ENCODE measurements at places on chromosomes 3 and 15. TPM values are rescaled to one million over a fixed set of nuclear protein-coding genes. Genes with fewer than 3 reads are reported as not detected.

RAD51 gene
- total RNA-seq: 0.64 TPM

DNA sequence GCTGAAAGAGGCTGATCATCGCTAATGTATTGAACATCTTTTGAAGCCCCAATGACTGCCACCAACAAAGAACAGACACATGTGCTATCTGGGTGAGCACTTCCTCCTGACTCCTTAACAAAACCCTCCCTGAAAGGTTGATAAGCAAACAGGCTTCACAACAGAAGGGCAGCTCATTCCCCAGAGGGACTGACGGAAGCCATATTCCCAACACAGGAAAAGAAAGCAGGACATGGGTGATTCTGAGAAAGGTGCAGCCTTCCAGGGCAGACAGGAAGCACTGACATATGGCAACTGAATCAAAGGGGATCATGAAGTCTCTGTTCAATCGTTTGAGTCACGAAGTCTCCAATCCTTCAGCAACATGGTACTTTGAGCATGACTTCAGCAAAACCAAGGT is 929.0 kb downstream of the MCTP2 start:
- no peak for DNase-seq

DNA sequence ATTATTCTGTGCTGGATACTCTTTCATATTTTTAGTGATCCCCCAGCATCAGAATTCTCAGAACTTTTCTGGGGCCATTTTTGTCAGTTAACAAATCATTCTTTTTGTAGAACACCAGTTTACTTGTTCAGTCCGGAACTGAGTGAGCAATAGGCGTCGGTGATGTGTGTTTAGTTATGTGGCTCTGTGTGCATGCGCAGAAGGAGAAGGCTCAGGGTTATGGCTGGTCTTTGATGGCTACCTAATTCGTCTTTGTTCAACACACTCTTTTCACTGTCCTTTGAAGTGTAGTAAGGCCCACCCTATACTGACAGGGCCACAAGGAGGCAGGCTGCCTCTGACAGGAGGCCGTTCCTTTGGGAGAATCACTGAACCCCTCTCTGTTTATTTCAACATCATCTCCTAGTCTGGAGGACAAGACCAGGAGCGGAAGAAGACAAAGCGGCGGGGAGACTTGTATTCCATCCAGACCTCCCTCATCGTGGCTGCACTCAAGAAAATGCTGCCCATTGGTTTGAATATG is 158.2 kb upstream of the CHRM5 start:
- DNase-seq: no peak

SLCO2A1 gene
- total RNA-seq: not detected

DNAH12 gene
- not detected for total RNA-seq

DNA sequence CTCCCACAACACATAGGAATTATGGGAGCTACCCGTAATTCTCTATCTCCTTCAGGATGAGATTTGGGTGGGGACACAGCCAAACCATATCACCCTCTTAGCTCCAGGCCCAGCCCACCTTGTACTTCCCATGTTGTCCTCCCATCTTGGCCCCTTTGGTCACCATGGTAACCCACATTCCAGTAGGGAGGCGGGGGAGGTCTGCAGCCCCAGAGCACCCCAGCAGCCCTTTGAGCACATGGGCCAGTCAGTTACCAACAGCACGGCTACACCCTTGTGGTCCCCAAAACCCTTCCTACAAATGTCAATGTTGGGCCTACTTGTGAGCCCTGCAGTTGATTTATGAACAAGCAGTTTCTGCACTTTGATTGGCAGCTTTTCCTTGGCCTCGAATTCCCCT is 84.5 kb downstream of the LRRK1 start:
- DNase-seq: no peak

IRAK2 gene
- total RNA-seq: 1.6 TPM

GRCh38 chr3:177420651-177421480 is 223.6 kb upstream of the TBL1XR1 start:
- no peak for DNase-seq

- DNase-seq: peak; percentile 46
Observed at GRCh38 chr3:56702490-56703315, 19.6 kb upstream of the TASOR start.

GRCh38 chr3:14305324-14305723 is 97.1 kb upstream of the SLC6A6 start:
- DNase-seq: no peak

CCR9 gene
- total RNA-seq: 6.5 TPM

DNA sequence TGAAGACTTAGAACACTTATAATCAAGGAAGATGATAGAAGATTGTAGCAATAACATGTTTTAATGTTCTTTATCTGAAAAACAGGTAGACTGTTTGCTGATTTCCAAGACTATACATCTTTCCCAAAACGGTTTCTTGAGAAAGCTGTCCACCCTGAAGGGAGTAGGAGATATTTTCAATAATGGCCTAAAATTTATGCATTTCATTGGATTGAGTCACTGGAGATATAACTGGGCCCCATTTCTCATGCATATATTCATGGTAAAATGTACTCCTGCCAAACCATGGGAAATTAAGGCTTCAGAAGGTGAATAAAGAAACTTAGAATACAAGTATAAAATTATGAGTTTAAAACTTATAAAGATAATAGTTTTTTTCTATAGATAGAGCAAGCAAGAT is 143.9 kb downstream of the LSAMP start:
- DNase-seq: no peak

CD96 gene
- 194 TPM for total RNA-seq

P2RY14 gene
- not detected for total RNA-seq

DNA sequence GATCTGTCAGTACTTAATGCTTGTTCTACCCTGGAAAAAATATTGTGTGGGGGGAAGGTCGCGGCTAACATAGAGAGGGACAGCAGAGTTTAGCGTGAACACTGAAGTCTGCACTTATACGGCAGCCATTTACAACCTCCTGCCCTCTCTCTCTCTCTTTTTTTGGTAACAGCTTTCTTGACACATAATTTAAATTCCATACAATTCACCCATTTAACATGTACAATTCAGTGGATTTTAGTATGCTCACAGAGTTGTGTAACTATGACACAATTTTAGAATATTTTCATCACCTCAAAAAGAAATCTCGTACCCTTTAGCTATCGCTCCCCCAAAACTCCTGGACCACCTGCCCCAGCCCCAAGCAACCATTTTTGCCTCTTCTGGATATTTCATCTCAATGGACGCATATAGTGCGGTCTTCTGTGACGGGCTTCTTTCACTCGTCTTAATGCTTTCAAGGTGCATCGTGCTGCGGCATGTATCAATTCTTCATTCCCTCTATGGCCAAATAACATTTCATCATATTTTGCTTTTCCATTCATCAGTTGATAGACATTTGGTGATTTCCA is 141.8 kb downstream of the XXYLT1 start:
- no peak for DNase-seq

PRR20G gene
- not detected for total RNA-seq

ZBTB47 gene
- 0.80 TPM for total RNA-seq

DNA sequence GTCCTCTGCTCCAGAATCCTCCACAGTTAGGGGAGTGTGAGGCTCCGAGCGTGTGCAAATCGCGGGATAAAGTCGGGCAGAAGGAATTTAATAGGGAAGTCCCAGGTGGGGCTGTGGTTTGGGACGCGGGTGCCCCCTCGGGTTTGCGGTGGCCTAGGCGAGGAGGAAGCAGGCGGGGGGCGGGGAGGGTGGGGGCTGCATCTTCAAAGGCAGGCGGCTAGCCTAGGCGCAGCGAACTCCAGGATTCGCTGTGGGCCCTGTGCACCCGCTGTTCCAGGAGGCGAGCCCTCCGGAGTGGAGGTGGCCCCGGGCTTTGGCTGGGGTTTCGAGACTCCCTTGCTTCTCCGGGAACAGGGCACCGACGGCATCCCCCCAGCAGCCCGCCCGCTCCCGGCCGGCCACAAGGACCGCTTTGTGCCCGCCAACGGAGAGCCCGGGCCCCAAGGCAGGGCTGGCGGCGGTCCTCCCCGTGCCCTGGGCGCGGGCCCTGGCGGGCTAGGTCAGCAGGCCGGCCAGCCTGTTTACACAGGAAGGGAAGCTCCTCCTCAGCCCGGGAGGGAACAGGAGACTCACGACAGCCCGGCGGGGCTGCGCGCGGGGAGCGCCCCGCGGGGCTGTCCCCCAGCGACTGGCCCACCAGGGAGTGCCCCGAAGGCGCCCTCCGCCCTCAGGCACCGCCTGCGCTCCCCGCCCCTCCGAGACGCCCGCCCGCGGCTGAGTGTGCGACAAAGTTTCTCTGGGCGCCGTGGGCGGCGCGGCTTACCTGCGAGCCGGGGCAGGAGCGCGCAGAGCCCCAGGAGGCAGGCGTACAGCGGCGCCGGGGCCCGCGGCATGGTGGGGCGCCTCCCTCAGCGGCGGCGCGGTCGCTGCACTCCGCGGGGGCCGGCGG is 753 bp downstream of the ITGB5 start:
- peak; percentile 47 for DNase-seq

GRCh38 chr3:161508852-161509477 is 12.4 kb downstream of the OTOL1 start:
- DNase-seq: no peak

LSAMP gene
- not detected for total RNA-seq

DNA sequence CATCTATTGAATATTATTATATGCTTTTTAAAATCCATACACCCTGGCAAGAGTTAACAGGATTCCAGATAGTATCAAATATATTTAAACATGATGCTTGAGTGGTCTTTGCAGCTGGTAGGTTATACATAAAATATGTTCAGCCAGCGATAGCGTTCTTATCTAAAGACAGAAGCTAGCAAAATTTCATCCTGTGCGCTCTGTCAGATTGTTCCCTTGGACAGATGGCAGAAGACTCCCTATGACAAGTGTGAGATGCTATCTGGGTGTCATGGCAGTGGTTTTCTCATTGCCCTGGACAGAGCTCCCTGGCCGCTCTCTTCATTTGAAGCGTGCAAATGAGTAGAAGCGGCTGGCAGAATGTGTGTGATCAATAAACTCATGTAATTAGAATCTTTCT is 175.2 kb upstream of the SOX14 start:
- DNase-seq: no peak

DNA sequence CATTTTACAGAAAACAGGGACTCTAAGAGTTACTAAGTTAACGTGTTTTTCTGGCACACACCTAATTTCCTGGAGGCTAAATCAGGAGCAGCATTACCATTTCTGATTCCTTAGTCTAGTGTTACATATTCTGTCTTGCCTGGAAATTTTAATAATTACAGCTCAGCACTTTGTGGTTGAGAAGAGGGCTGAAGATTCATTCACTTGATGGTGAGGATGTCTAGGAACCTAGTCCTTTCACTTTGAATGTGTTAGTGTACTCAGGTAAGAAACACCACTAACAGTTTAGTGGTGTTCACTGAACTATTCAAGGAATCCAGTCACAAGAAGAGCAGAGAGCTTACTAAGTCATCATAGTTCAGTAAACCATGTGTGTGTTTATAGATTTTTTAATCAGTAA is 102.8 kb downstream of the STT3B start:
- no peak for DNase-seq

GRCh38 chr3:21310161-21310560 is 440.8 kb downstream of the ZNF385D start:
- DNase-seq: no peak

MYL3 gene
- not detected for total RNA-seq

DNA sequence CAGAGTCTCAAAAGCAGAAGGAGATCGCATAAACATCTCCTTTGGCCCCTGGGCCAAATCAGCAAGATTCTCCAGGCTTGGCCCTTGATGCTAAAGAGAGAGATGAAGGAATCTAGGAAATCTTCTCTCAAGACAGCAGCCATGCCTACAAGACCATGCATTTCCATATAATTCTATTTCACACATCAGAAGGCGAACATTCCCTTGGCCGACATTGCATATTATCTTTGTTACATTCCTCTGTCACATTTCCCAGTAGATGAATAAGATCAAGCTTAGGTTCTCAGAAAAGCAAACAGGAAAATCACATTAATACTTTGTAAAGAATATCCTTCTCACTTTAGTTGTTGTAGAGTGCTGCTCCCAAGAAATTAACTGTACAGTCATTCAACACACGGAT is 21.3 kb downstream of the GASK1A start:
- DNase-seq: no peak

- DNase-seq: no peak
Observed at GRCh38 chr3:153026026-153026425, 136.0 kb upstream of the RAP2B start.

All from CD4-positive, alpha-beta T cell (primary cell).